ENCODE measurements at places on chromosomes 12 and 14. TPM values are rescaled to one million over a fixed set of nuclear protein-coding genes. Genes with fewer than 3 reads are reported as not detected.

CD4 gene
- total RNA-seq: 311 TPM

DNA sequence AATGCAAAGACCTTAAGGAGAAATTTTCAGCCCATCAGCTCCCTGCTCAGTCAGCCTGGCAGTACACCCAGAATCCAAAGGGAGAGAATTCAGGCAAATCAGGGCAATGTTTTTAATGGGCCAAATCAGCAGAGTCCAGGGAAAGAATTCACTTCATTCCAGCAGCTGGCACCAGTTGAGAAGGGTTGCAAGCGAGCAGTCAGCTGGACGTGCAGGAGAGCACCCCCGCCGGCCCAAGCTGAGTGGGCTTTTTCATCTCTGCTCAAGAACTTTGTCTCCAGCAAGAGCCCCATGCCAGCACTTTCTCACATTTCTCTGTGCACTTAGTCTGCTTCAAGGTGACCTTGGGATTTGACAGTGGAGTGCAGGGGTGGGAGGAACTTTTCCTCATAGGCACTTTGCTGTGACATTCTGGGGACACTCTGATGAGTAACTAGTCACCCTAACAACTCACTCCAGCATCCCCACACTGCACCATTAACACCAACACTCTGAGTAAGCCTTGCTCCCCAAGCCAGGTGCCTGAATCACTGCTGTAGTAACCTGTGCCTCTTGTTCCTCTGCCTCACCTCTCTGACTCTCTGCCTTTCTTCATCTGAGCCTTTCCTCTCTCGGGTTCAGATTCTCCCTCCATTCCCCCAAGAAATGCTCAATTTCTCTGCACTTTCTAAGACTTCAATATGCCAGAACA is 2.2 kb downstream of the ENDOU start:
- H3K4me3 ChIP-seq: no peak overlapping the region
- H3K27ac ChIP-seq: no peak overlapping the region
- H3K4me1 ChIP-seq: peaks cover 33% of the 10 kb centered on the region

DNA sequence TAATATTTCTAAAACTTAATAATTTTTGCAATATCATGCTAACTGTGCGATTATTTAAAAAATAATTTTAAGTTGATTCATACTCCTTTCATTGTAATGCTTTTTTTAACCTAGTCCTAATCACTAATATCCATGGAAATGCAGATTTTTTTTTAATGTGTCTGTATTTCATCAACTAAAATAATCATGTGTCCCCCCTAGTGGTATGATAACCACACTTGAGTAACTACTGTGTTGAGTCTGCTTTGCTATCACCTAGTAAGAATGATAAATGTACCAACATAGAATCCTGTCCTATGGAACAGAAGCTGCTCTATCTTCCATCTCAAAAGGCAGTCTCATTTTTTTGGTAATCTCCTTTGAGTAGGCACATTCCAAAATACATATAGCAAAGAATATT is 19.1 kb upstream of the SYNE2 start:
- H3K27me3 ChIP-seq: peaks cover 14% of the 10 kb centered on the region
- no peak overlapping the region for H3K27ac ChIP-seq
- no peaks in the 10 kb centered on the region for H3K36me3 ChIP-seq
- H3K4me1 ChIP-seq: no peaks in the 10 kb centered on the region

- no peak overlapping the region for H3K4me3 ChIP-seq
- H3K27ac ChIP-seq: no peak overlapping the region
- H3K27me3 ChIP-seq: peaks cover 14% of the 10 kb centered on the region
- H3K4me1 ChIP-seq: no peaks in the 10 kb centered on the region
Measured at GRCh38 chr14:56061051-56061450, 57.2 kb upstream of the PELI2 start.

DNA sequence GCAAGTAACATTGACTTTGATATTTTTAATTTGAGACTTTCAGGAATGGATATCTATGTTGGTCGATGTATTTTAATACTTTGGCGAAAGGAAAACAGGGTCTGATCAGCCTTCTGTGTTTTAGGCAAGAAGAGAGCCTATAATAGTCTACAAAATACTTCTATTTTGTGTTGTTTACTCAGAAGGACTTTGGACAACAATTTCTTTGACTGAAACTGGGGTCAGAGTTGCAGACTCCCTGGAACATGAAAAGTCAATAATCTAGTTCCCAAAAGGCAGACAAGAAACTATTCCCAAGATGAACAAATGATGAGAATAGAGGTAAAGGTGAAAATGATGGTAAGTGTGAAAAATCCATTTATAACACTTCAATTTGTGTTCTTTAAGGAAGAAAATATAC is 10.6 kb upstream of the NUBPL start:
- H3K27me3 ChIP-seq: peaks cover 20% of the 10 kb centered on the region
- no peak overlapping the region for H3K27ac ChIP-seq
- no peak for DNase-seq
- no peak overlapping the region for H3K4me3 ChIP-seq

GRCh38 chr14:99150236-99150635 is 121.8 kb downstream of the BCL11B start:
- H3K36me3 ChIP-seq: no peaks in the 10 kb centered on the region
- H3K4me1 ChIP-seq: no peaks in the 10 kb centered on the region
- no peak overlapping the region for H3K27ac ChIP-seq
- no peak overlapping the region for H3K4me3 ChIP-seq
- DNase-seq: no peak
